ENCODE measurements at places on chromosomes 6 and 20.
A peak's percentile ranks its signal among the peaks of the same experiment; 100 is the strongest.

DNA sequence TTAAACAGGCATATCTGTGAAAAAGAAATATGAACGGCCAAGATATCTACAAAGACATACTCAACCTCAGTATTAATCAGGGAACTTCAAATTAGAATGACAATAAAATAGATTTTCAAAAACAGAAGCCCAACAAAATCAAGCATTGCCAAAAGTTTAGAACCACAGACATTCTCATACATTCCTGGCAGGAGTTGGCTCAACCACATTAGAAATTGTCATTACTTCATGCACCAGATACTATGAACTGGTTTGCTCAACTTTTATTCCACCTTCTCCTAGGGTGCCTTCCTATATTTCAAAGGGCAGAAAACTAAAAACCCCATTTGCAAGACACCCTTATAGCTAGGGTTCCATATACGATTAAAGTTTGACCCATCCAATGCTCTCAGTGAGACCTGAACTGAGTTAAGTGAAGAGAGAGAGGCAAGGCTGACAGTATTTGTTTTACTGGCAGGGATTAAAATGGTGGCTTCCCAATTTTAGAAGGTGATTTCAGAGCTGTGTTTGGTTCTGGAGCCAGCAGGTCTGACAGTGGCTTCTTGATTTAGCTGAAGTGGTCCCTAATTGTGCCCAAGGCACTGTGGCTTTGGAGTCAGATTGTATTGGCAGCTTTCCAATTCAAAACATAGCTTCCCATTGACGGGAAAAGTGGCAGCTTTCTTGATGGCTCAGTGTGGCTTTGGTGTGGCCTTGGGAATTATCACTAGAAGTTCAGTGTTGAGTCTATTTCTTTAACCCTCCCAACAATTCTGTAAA lies 77.1 kb upstream of the CDYL start:
- no peak for DNase-seq

GRCh38 chr6:143009851-143010250 lies 50.8 kb upstream of the AIG1 start:
- DNase-seq = no peak

- no peak for DNase-seq
Observed at GRCh38 chr6:29665942-29666825, 9.3 kb downstream of the MOG start.

DNA sequence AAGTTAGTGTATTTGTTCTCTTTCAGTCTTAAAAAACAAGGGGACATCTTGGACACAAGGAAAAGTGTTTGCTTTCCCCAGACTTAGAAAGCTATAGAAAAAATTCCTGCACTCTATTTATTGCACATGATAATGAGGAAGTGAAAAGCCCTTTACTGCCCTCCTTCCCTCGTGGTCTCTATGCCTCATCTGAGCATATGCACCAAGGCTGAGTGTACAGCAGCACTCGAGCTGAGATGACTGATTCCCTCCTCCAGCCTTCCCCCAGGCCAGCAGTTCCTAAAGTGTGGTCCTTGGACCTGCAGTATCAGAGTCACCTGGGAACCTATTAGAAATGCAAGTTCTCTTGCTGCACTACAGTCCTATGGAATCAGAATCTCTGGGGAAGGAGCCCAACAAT lies 14.3 kb upstream of the LAMP5 start:
- no peak for DNase-seq

- no peak for DNase-seq
Observed at GRCh38 chr6:1911474-1911873, 301.8 kb downstream of the FOXC1 start.

GRCh38 chr20:44018259-44018941 lies 103.7 kb downstream of the TOX2 start:
- no peak for DNase-seq

- no peak for DNase-seq
Observed at GRCh38 chr6:108166664-108167448, 1.0 kb downstream of the NR2E1 start.

GRCh38 chr6:70166088-70166958 lies 136.6 kb downstream of the COL9A1 start:
- DNase-seq = peak; percentile 58

GRCh38 chr20:43987531-43987930 lies 72.9 kb downstream of the TOX2 start:
- no peak for DNase-seq

DNA sequence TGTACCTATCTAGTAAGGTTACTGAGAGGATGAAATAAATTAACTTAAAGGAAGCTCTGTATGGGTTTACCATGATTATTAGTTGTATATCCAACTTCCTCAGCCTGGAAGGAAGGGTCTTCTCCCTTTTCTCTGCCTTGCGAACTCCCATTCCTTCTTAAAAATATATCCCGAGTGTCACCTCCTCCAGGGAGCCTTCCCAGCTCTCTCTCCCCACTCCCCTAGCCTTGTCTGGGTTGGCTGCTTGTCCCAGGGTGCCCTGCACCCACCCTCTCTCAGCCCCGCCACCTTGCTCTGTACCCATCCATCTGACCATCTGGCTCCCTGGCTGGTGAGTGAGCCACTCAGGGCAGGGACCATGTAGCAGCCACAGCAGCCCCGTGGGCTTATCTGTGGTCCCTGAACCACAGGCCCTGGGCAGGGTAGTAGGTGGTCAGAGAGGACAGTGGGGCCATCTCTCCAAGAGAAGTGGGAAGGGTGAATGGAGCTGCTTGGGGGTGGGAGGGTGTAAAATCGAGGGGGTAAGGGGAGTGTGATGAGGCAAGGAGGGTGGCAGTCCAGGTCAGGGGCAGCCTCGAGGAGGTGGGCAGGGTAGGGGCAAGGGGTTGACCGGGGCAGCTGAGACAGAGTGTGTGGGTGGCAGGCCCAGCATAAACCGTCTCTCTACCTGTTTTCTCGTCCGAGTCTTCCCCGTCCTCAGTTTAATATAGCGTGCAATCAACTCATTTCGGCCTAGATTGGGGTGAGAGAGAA lies 12.8 kb downstream of the TEAD3 start:
- no peak for DNase-seq

DNA sequence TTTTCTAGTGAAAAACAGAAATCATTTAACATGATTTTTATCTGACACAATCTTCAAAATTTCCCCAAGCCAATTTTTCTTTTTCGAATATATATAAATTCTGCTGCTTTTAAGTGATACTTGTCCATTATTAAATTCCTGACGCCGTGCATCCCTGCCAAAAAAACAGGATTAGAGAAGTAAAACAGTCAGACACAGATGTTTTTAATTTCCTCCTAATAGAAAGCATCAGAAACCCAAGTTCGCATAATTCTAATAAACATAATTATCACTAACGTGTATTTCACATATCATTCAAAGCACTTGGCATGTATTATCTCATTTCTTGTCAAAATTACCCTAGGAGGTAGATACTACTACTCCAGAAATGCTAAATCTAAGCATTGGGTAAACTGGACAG lies 179.5 kb downstream of the ZFP64 start:
- DNase-seq = no peak

GRCh38 chr6:100915876-100916275 lies 34.7 kb upstream of the ASCC3 start:
- no peak for DNase-seq

DNA sequence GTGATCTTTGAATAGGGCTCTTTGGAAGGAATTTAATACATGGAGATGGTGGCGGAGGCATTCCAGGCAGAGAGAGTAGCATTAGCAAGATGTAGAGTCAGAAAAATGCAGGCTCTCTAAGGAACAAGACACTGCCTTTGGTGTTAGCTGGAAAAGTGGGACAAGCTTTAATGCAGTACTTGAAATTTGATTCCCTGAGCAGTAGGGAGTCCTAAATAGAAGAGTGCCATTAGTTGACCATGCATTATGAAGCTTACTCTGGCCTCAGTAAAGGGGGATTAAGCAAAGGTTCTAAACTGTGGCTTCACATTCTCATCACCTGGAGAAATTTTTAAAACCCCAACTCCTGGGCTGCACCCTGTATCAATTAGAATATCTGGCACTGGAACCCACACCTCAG lies 494.8 kb upstream of the SOX4 start:
- no peak for DNase-seq

GRCh38 chr6:93554018-93554417 lies 134.7 kb upstream of the EPHA7 start:
- no peak for DNase-seq

DNA sequence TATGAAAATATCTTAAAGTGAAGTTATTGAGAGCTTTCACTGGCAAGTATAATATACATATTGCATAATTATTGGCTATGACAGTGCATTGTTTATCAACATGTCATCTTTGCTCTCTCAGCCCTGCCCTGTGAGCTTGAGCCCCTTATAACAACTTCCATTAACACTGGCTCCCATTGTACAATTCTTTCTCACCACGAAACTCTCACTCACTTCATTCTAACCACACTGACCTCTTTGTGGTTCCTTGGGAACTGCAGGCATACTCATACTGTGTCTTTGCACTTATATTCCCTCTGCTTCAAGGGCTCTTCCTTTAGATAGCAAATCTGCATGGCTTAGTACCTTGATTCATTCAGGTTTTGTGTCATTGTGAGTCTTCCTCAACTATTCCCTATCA lies 411.8 kb downstream of the CDKAL1 start:
- no peak for DNase-seq

DNA sequence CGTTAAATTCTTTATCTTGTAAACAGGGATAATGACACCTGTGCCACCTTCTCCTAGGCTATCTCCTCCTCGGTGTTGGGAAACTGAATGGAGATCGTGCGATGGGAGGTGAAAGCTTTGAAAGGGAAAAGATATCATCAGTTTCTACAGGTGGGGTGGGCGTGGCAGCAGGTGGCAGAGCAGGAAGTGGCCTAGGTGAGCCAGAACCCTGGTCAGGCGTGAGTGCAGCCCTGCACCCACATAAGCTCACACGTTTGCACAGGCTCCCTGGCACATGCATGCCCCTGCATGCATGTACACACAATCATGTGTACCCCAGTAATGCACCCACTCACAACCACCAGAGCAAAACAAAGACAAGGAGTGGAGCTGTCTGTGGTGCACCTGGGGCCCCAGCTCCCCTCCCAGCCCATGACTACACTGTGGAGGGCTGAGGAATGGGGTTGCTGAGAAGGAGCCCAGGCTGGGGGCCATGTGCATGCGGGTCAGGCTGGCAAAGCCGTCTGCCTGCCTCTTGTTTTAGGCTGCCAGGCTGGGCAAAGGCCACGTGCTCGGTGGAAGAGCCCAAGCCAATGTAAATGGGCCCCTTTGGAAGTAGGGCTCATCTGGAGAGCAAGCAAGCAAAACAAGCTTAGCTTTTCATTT lies 61.5 kb downstream of the TFAP2C start:
- DNase-seq = no peak

GRCh38 chr6:57267586-57268293 lies 45.6 kb upstream of the RAB23 start:
- DNase-seq = no peak

DNA sequence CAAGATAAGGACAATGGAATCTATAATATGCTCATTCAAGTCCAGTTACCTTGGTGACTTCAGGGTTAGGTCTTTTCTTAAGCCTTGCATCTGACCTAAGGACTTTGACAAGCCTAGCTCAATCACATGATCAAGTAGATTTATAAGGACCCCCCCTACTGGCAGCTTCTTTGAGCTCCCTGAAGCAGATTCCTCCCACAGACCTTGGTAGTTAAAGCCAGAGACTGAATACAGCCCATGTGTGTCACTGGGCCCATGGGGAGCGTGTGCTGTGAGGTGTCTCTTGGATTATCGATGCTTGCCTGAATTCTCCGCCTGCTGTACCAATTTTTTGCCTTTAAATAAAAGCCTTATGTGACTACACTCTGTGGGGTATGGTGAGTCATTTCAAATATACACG lies 372.7 kb upstream of the RGS17 start:
- no peak for DNase-seq

- no peak for DNase-seq
Observed at GRCh38 chr6:113893451-113893850, 36.3 kb downstream of the MARCKS start.

DNA sequence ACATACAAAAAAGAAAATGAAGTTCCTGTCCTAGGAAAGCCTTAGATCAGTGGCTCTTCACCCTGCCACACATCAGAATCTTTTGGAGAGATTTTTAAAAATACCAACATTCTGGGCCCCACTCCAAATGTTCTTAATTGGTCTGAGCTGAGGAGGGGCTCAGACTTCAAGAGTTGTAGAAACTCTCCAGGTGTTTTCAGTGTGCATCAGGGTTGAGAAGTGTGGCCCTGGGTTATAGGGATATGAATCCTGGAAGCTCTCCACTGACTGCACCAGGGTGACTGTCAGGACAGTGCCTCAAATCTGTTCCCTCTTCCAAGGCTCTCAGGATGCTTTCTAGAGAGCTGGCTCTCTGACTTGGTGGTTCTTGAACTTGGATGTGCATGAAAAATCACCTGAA lies 5.5 kb upstream of the MYLK2 start:
- no peak for DNase-seq

GRCh38 chr6:159217595-159218275 lies 48.5 kb downstream of the FNDC1 start:
- DNase-seq = peak; percentile 54
